Germinal center (tissue), 1 donor: ENCODE measurements at places on chromosomes 7 and 10.

- no peak for DNase-seq
These were observed 88.6 kb downstream of the SPAG6 start for GRCh38 chr10:22433875-22434274.

GRCh38 chr7:45711161-45711490 lies 137.0 kb downstream of the ADCY1 start:
- DNase-seq: no peak

DNA sequence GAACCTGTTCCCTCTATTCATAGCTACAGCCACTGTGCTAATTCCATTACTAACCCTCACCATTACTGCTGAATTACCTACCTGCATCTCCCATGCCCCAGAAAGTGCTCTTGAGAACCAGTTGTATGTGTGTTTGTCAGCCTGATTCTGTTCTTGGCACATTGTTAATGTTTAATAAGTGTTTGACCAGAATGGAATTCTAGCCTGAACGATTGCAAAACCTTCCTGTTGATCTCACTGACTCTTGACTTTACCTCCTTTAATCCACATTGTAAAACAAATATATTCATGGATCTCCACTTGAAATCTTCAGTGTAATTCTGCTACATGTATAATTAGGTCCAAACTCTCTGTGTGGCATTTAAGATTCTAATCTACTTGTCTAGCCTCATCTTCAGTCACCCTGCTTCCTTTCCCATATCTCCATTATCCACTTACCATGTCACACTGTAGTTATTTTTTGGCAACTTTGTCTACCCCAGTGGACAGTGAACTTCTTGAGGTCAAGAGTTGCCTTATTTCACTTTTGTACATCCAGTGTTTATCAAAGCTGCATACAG lies 4.9 kb downstream of the ZNF277 start:
- no peak for DNase-seq

DNA sequence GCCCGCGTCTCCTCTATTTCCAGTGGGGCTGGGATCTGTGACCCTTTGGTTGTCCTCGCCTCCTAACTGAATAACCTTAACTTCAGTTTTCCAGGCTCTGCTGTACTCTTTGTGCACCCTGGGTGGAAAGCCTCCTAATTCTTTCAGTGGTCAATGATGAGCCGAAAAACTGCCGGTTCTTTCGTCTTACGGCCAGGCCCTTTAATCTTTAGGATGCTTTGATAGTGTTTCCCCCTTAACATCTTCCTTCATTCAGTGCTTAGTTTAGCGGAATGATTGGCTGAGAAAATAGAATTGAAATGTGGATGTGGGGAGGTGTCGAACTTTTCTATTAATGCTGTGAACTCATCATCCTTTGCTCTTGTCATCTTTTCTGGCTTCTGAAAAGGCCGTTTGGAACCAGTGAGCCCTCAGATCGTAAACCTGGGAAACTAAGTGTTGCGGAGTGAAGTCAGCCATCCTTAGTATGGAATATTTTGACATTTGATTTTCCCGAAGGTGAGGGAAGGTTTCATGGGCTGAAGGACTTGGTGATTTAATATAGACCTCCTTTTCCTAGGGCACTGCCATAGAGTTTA lies 847 bp downstream of the GARS1 start:
- peak; percentile 10 for DNase-seq

DNA sequence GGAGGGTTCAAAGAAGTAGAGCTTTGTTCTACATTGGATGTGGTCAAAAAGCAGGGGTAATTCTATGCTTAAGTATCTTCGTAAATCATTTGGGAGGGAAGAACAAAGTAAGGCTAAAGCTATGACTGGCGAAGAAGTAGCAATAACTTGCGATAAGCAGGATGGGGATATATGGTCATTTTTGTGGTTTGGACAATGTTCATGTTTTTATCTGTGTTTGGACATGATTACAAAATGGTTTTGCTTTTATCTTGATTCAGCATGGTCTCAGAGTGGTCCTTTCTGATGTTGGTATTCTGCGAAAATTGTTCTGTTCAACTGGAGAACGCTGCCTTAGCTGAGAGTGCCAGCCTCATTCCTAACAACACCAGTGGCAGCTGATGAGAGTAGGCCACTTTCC lies 208.8 kb downstream of the SEMA3A start:
- DNase-seq: no peak

DNA sequence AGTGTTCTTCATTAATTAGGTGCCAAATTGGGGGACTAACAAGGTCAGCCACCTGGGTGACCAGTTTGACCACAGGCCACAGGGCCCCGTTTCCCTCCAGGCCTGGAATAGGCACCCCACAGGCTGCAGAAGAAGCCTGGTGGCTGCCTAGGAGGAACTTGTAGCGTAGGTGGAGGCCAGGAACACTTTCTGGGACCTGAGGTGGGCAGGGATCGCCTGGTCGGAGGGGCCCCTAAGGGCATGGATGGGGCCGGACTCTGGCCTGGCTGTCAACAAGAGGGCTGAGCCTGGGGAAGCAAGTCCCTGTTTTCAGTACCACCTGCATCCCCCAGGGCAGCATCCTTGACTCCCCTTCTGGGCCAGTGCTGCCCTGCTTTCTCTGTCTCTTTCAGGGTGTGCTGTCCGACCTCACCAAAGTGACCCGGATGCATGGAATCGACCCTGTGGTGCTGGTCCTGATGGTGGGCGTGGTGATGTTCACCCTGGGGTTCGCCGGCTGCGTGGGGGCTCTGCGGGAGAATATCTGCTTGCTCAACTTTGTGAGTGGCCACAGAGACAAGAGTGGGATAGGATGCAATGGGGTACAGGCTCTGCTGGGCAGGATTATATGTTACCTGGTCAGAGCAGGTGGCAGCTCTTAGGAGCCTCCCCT lies 30.7 kb upstream of the SH2D4B start:
- no peak for DNase-seq

DNA sequence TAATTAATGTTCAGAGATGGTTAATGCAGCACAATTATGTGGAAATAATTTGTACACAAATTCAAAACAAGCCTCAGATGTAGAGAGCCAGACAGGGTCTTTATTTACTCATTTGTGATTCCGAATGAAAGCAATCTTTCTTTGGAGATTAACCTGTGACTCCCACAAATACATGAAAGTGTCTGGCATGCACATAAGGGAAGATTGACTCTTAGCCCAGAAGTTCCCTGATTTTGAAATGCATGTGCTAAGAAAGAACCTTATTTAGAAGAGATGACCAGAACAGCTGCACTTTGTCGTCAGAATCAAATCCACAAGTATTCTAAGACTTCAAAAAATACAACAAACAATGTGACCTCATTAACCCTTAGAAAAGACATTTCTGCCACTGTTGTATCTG lies 45.1 kb downstream of the RNLS start:
- DNase-seq: no peak

DNA sequence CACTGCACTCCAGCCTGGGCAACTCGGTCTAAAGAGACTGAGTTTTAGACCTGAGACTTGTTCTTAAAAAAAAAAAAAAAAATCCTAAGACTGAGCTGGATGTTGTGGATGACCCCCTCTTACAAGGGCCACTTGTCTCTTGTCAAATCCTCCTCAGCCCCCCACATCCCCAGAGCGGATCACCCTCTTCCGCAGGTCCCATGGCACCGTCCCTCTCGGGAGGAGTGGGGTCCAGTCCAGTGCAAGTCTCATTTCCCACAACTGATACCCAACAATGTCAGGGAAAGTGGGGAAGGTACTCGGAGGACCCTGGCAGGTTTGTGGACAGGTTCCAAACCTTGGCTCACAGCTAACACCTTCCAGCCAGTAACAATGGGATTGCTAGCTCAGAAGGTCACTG lies 100.3 kb downstream of the ELFN1 start:
- DNase-seq: no peak

DNA sequence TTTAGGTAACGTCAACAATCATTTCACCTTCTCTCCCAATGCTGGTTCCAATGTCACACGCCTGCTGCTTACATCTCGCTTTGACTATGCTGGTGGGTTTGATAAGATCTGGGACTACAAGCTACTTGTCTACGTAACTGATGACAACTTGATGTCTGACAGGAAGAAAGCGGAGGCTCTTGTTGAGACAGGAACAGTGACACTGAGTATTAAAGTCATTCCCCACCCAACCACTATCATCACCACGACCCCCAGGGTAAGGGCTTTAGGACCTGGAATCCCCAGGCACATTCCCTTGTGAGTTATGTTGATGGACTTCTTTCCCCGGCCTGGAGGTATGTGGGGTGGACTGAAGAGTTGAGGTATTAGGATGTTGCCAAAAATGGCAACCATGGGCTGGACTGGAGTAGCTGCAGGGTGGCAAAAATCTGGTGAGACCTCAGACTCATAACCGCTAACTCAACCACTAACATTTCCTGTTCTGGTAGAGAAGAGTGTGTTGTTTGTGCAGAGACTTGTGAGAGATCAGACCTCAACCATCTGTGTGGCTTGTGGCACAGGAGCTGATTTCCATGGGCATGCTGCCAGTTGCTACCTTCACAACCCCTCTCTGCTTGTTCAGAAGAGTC lies 59.2 kb downstream of the CDHR3 start:
- peak; percentile 41 for DNase-seq

- DNase-seq: no peak
These were observed 54.5 kb downstream of the GSDME start for GRCh38 chr7:24702755-24703154.

DNA sequence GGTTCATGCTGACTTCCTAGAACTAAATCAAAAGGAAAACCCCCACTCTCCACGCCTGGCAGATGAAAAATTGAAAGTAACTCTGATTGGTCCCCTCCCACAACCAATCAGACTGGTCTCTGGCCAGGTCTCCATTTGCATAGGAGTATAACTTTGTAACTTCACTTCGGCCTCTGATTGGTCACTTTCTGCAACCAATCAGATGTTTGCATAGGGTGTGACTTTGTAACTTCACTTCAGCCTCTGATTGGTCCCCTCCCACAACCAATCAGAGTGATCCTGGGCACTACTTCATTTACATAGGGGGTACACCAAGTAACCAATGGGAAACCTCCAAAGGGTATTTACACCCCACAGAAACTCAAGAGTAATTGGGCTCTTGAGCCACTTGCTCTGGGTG lies 306.6 kb upstream of the PFKP start:
- DNase-seq: no peak

GRCh38 chr10:120734483-120735078 lies 116.6 kb upstream of the WDR11 start:
- DNase-seq: no peak

DNA sequence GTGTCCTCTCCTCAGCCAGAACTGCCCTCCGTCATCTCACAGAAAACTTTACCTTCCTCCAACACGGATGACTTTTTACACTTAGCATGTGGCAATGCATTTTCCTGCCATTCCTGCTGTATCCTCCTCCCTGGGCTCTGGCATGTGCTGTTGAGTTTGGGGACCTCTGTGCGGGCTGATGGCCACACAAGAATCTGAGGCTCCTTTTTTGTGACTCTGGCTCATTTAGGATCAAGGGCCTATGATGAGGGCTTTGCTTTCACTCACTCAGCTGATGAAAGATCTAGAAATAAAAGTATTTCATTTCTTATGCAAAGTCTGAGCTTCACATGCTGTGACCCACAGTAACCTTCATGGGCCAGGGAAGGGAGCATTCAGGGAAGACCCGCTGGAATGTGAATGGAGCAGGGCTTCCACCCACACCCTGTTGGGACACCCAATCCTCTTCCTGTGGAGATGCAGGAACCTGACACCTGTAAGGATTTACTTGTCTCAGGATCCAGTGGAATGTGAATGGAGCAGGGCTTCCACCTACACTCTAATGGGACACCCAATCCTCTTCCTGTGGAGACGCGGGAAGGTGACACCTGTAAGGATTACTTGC lies 500.3 kb upstream of the MKI67 start:
- DNase-seq: no peak

DNA sequence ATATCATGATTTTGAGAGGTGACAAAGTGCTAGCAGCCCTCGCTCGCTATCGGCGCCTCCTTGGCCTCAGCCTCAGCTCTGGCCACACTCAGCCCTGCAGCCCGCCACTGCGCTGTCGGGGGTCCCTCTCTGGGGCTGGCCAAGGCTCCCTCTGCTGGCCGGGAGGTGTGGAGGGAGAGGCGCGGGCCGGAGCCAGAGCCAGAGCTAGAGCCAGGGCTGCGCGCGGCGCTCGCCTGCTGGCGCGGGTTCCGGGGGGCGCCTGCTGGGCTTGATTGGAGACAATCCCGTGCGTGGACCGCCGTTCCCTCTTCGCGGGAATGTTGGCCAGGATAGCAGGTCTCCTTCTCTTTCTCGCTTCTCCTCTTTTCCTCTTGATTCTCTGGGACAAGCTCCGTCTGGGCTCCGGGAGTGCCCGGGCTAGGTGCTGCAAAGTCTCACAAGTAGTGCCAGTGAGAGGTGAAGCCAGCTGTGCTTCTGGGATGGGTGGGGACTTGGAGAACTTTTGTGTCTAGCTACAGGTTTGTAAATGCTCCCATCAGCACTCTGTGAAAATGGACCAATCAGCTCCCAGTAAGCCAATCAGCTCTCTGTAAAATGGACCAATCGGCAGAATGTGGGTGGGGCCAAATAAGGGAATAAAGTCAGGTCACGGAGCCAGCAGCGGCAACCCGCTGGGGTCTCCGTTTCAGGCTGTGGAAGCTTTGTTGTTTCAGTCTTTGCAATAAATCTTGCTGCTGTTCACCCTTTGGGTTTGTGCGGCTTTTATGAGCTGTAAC lies 43.4 kb upstream of the ELMO1 start:
- no peak for DNase-seq

GRCh38 chr7:55052741-55053427 lies 34.1 kb downstream of the EGFR start:
- no peak for DNase-seq

GRCh38 chr10:124728830-124729661 lies 15.1 kb downstream of the FAM53B start:
- no peak for DNase-seq

- no peak for DNase-seq
These were observed 10.1 kb upstream of the TMEM26 start for GRCh38 chr10:61463035-61463909.

DNA sequence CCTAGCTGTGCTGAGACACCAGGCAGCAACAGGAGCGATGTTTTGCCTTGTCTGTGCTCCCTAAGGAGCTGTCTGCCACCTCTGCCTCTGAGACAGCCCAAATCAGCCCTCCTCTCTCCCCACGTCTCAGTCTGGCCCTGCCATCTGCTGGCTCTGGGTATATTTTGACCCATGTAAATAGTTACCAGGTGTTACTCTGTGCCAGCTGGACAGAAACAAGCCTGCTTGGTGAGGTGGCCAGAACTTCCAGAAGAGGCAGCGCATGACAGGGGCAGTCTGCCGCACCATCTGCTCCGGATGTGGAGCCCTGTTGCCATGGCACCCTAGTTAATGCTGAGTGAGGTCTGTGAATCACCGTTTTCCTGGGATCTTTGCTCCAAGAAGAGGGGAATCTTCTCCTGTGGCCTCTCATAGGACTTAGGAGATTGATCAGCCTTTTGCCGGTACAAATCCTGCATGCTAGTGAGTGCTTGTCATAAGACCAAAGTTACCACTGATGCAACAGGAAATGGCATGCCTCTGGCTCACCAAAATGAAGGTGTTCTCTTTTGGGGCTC lies 31.8 kb downstream of the GSTO2 start:
- DNase-seq: no peak

DNA sequence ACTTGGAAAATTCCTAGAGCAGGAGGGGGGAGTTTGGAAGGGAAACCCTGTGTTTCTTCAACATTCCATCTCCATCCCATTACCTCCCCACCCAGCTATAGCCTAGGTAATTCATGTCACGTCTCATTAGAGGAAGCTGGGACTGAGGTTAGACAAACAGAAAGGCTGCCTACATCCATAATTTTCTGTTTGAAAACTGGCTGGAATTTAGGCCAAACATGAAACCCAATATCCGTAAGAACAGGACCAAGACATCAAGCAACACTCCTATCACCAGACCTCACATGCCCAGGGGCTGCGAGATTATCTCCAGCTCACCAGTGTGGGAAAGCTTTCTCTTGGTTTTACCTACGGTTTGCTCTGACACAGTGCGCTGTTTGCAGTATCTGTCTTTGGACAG lies 316.3 kb downstream of the FRMD4A start:
- no peak for DNase-seq
